ENCODE measurements at places on chromosomes 5 and 9.

- DNase-seq, result no peak
Observed at GRCh38 chr5:1648806-1649205, 125.0 kb upstream of the LPCAT1 start.

GRCh38 chr5:80917631-80918030 lies 42.5 kb upstream of the RASGRF2 start:
- no peak for DNase-seq

DNA sequence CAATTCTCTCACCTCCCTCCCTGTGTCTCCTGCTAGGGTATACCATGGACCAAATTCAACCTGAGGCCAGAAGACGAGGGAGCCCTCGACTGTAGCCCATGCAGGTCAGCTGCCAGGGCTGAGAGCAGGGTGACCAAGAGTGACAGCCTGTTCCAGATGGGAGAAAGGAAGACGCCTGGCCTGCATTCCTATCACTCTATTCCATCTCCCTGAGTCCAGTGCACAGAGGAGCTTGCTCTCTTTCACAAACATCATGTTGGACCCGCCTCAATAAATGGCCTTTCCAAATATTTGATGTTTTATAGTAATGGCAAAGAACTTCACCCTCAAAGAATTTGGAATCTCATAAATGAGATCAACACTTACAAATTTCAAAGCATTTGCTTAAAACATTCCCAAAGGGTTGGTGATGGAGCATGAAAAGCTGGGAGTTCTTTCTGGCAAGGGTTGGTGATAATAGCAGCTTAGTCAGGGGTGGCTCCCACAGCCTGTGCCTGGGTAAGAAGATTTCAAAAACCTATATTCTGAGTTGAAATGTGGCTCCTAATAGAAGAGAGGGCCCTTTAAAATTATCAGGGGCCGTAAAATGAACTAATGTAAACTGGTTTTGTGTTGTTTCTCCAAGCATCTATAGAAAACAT lies 393.1 kb downstream of the EFNA5 start:
- no peak for DNase-seq

DNA sequence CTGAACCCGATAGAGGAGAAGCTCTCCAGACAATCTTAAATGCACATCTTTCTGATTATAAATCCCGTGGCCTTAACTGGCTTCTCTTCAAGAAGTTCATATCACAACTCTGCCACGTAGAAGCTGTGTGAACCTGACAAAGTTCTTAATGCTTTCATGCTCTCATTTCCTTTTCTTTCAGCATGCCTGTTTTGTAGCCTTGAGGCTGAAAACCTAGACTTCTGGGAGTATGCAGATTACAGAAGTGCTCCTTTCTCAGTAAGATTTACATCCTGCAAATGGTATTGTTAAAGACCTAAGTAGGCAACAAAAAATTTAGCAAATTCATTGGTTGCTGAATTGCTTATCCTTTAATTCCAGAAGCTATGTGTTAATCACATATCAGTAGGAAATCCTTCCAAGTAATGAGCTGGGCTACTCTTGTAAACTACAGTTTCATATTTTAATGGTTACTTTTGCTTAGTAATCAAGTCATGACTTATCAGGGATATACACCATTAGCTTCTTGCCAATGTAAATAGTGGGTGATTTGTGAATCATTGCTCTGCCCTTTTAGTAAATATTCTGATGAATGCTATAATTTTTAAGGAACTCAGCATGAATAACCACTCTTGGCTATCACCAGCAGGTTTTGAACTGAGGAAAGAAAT lies 334.7 kb downstream of the FBXL7 start:
- peak; percentile 96 for DNase-seq

DNA sequence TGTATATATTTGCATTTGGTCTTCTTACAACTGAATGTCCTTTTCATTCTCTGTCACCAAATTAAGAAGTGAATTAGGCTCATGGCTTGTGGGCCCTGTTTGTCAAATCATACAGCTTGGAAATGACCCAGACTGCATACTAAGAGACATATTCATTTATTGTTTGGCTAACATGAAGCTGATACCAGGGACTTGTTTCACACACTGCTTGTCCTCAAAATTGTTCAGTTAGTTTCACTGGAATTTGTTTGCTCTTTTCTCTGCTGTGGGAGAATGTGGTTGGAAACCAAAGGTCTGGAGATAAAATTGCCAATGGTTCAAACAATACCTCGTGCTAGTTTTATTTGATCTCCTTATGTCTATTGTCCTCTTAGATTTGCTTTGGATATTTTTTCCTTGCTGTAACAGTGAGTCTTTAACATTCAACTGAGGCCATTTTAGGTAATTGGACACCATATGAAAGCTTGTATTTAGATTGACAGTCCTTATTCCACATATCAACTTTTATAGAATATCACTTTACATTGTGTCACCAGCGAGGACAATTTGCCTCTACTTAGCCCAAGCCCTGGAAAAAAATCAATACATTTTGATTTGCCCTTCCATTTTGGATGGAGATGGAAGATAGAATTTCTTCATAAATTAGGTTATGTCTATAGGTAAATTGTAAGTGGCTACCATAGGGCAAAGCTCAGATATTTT lies 144.3 kb upstream of the MTAP start:
- no peak for DNase-seq

DNA sequence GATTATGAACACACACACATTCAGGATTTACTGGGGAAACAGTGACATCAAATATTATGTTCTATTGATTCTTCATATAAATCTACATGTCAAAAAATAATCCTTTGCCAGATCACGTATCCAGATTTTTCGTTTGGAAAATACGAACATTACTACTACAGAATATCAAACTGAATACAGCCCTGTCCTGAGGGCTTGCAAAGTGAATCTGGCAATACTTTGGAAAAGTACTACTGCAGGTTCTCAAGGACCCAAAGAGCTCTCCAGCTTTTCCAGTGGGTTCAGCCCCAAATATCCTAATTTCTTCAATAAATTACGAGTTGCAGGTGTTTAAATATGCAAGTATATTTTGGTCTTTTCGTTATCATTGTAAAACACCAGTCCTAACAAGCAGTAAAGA lies 411 bp upstream of the NDUFS4 start:
- DNase-seq, result no peak

GRCh38 chr5:133299728-133300127 lies 247.9 kb downstream of the HSPA4 start:
- DNase-seq, result no peak

DNA sequence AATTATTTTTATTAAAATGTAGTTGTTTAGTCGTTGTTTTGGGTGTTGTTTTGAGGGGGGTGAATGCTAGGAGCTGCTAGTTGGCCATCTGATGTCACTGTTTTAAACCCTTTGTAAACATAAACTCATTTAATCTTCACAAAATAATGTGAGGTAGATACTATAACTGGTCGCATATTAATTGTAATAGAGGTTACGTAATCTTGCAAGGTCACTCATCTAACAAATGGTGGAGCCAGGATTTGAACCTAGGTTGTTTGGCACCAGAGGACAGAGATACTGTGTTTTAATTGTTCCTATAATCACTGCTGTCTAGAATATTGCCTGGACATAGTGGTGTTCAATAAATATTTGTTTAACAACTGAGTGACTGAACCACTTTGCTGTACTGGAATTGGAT lies 54.4 kb downstream of the LRRTM2 start:
- DNase-seq, result no peak

GRCh38 chr9:122498883-122499288 lies 11.7 kb upstream of the OR1J2 start:
- no peak for DNase-seq

GRCh38 chr5:135973323-135974020 lies 18.7 kb upstream of the LECT2 start:
- no peak for DNase-seq

DNA sequence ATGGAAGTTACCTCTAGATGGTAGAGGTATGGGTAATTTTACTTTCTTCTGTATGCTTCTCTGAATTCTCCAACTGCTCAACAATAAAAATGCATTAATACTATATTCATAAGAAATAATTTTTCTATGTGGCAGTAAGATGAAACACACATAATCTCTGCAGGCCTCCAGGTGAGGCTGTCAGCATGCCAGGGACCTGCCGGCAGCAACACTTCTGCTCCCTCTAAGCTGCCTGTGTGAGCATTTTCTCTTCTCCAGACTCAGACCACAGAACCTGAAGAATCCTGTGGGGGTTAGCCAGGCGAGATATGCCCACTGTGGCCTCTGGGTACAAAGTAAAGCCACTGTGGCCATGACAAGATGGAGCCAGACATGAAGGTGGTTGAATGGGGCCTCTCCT lies 316.3 kb downstream of the EBF1 start:
- no peak for DNase-seq

DNA sequence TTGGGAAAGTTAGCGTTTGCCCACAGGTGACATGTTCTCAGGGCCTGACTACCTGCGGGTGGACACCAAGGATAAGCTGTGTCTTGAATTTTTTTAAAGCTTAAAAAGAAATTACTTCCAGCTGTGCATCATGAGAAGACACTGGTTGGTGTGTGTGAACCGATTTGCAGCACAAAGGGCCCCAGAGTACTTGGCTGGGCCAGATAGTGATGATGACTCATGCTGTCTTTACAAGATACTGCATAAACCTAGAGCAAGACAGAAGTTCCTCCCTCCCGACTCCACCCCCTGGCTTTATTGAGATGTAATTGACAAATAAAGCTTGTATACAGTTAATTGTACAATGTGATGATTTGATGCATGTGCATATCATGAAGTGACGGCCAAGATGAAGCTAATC lies 212.8 kb downstream of the NXNL2 start:
- no peak for DNase-seq

DNA sequence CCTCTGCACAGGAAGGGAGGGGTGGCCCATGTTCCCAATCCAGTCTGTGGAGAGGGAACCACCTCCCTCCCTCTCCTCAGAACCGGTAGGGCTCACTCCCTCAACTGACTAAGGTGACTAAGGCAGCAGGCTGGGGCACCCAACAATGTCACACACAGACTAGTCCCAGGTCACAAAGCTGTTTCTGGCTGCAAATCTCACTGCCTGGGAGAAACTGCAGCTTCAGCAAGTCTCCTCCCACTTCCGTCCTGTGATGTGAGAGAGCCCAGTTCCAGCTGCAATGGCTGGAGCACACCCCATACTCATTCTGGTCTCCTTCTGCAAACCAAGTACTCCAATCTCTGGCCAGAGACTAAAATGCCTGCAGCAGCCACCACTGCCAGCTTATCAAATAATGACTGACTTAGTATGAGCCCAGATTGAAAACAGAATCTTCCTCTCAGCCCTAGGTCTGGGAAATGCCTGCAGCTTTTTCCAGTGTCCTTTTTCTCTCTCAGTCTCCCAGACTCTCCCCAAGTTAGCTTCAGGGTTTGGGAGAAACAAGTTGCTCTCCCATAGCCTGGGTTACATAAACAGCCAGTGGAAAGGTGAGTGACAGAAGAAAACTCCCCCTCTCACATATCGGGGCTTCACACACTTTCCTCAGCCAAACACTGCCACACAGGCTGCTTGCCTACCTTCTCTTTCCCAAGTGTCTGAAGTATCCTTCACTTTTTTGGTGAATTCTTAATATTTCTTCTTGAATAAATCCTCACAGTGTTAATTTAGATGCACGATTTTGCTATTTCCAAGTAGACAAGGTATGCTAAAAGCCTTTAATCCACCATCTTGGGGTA lies 247.4 kb upstream of the RASA1 start:
- DNase-seq, result no peak

DNA sequence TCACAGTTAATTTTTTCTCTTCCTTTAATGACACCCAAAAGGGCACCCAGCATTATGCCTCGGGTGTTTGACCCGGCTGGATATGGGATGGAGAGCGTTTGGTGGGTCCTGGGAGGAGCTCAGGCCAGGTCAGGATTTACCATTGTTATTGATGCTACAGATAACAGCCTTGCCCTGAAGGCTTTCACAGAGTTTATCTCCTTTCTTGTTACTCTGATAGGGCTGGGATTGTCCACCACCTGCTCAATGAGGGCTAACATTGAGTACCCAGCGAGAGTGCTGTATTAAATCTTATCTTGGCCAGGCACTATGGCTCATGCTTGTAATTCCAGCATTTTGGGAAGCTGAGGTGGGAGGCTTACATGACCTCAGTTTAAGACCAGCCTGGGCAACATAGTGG lies 37.2 kb downstream of the GADD45G start:
- DNase-seq, result no peak
